ENCODE measurements at places on chromosomes 2 and 18.

DNA sequence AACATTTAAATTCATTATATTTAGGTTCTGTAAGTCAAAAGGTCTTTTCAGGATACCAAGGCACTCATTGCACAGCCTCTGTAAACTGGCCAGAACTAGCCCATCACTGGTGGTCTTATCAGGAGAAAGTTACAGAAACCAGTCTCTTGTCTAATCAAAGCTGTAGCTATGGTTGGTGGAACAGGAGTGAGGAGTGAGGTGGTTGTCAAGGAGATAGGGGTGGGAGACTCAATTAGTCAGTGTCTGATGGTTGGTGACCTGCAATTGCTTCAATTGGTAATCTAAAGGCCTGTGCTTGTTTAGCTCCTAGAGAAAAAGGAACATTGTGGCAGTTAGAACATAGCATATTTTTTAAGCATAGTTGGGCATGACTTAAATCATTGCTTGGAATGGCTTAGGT, 458.6 kb upstream of the CDH2 start:
- DNase-seq = no peak

DNA sequence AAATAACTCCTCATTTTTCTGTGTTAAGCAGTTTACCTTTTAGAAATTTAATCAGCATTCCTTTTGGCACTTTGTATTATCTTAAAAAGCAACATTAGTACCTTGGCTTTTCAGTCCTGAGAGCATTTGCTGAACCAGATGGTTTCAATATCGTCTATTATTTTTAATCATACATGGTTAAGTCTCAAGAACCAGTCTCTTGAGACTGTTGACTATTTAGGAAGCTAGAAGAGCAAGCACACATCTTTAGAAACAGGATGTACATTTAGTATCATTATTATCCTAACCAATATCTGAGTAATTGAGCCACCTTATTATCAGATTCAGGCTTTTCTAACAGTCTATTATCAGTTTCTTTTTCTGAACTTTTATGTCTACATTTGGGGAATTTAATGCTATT, 28.2 kb upstream of the ZEB2 start:
- no peak for DNase-seq

DNA sequence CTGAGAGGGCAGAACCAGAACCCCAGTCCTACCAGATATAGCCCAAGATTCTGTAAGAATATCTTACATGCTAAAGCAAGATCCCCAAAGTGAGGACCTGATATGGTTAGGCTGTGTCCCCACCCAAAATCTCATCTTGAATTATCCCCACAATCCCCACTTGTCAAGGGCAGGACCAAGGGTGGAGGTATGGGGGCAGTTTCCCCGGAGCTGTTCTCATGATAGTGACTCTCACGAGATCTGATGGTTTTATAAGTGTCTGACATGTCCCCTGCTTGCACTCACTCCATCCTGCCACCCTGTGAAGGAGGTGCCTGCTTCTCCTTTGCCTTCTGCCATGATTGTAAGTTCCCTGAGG, 19.9 kb downstream of the TTC32 start:
- no peak for DNase-seq

DNA sequence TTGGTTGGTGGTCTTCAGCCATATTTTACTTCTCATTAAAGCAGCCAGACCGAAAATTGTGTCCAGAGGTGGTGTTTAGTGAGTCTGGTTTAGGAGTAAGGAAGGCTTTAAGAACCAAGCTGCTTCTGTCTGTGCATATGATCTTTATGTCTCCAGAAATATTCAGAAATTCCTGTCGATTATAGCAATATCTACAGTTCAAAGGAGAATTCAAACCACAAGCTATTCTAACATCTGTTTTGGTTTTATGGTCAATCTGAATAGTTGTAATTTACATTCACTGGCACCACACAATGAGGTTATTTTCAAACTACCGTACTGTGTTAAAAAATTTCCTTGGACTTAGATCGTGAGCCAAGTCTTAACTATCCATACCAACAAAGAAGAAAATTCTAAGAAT, 11.3 kb downstream of the UPP2 start:
- DNase-seq = no peak

DNA sequence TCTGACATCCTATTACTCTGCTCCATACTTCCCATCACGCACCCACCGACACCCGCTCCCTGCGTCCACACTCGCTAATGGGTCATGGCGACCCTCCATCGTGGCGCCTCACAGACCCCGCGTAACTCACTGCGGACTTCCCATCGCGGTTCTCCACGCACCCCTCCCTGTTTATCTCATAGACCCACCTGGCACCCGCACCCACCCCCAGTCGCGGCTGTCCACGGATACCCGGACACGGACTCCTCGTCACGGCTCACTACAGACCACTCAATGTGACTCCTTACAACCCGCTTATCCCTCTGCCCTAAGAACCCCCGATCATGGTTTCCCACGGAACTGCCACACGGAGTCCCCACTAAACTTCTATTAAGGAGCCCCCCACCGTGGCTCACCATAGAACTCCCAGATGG, 458 bp downstream of the CXXC1 start:
- DNase-seq = no peak

GRCh38 chr18:55893948-55894347, 306.0 kb upstream of the TCF4 start:
- no peak for DNase-seq

DNA sequence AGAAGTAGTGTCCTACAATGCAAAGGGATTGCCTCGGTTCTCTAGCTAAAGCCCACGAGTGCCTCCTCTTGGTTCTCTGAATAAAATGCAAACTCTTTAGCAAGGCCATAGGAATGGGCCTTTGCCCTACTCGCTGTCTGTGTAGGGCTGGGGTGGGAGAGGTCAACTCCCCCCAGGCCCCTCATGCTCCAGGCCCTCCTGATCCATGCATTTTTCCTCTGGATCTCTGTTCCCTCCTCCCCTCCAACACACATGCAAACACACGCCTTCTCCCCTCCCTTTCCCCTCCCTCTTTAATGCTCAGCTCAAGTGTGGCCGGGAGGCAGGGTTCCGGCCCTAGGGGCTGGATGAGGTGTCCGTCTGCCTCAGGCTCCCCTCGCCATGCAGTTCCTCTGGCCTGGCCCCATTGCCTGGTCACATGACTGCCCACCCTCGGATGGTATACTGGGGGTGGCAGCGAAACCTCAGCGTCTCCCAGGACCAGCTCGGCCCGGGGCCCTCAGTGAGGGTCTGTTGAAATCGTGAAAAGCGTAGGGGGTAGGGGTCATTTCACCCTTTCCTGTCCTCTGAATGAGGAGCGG, 14.9 kb upstream of the KLF11 start:
- no peak for DNase-seq

- DNase-seq = no peak
Observed at GRCh38 chr2:168278424-168278888, 31.1 kb upstream of the STK39 start.

DNA sequence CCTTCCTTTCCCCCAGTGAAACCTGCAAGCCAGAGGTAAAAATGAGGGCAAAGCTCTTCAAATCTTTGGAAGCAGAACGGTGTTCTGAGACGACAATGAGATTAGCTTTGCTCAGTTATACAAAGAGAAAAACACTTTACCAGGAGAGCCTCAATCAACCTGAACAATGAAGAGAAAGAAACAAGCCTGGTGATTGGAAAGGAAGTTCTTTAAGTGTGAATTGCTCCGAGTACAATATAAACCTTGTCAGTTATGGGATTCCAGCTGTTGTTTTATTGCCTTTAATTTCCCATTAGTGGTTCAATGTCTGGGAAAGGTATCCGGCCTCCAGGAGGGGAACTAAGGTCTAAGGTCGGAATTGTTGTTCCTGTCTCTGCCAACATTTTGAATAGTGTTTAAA, 901.6 kb downstream of the EPHA4 start:
- DNase-seq = no peak

DNA sequence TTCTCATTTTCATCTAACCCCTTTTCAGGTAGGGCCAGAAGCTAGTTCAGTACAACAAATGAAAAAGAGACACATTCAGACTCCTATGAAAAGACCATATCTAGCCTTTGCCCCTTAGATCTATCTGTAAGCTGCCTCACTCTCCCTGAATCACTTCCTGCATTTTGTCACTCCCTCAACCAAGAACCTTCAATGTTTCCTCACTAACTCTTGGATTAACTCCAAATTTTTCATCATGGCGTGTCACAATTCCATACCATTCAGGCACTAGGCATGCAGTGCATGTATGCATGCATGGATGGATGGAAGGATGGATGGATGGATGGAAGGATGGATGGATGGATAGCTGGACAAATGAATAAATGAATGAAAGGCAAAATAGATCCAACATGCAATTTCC, 356.9 kb downstream of the TNS1 start:
- no peak for DNase-seq

DNA sequence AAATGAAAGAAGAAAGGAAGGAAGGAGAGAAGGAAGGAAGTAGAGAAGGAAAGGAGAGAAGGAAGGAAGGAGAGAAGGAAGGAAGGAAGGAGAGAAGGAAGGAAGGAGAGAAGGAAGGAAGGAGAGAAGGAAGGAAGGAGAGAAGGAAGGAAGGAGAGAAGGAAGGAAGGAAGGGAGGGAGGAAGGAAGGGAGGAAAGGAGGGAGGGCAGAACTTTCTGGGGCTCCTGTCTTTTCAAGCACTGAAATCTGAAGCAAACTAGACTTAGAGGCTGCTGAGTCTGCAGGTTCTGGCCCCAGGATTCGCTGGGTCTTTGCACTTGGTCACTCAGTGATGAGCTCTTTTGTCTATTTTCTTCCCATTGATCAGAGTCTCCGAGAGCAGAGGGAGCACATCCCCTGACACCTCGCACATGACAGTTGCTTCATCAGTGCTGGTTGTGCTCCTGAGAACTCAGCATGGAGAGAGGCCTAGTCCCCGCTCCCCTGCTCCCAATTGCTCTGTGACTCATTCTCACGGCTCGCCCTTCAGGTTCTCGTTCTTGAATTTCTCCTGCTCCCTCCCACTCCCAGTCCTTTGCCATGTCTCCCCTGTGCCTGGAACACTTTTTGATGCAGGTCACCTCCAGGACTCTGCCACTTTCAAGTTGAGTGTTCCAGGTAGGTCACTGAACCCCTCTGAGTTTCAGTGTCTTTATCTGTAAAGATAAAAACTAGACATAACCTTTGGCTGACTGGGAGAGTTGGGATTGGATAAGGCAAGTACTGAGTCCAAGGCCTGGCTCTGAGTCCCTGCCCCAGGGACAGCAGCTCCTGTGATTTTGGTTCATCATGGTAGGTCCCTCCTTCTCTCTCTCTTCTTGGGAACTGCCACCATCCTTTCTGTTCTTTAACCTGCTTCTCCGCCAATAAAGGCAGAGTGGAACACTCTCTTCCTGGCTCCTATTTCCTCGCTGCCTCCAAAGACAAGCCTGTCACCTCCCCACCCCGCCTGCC, 55.2 kb downstream of the TNP1 start:
- DNase-seq = no peak

- DNase-seq = no peak
Observed at GRCh38 chr2:10810202-10811161, 2.1 kb downstream of the PDIA6 start.

GRCh38 chr2:235343869-235344268, 150.0 kb upstream of the AGAP1 start:
- DNase-seq = no peak

- DNase-seq = no peak
Observed at GRCh38 chr2:216564611-216565010, 66.0 kb downstream of the RPL37A start.

GRCh38 chr2:204024503-204024902, 87.9 kb downstream of the ICOS start:
- no peak for DNase-seq

DNA sequence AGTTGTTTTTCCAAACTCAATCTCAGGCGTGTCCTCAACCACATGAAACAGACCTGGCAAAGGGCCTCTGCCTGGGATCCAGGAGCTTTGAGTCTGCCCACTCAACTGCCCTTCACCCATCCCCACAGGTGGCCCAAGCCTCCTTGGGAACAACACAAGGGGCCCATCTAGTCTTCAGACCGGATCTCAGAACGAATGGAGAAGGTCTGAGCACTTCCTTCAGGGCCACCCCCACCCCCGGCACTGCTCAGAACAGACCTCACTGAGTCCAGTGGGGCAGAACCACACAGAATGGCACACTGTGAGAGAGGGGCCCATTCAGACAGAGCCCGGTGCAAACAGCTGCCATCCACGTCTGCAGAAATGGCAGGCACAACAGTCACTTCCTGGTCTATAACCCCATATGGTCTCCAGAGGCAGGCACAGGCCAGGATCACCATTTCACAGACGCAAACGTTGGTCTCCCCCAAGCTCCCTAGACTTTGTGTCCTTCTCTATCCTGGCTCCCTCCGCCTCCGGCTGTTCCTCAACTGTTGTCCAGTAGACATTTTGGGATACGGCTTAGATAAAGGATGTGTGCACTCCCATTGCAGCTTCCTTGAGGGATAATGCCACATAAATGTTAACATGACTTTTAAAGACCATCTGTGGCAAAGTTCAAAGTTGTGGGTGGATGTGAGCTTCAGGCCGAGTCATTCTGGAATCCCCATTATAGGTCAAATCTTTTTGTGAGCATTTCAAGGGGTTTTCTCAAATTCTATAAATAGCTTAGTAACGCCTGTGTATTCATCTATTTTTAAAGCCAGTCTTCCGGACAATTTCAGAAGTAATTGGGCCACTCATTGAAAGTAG, 149.7 kb downstream of the SMAD7 start:
- DNase-seq = no peak

DNA sequence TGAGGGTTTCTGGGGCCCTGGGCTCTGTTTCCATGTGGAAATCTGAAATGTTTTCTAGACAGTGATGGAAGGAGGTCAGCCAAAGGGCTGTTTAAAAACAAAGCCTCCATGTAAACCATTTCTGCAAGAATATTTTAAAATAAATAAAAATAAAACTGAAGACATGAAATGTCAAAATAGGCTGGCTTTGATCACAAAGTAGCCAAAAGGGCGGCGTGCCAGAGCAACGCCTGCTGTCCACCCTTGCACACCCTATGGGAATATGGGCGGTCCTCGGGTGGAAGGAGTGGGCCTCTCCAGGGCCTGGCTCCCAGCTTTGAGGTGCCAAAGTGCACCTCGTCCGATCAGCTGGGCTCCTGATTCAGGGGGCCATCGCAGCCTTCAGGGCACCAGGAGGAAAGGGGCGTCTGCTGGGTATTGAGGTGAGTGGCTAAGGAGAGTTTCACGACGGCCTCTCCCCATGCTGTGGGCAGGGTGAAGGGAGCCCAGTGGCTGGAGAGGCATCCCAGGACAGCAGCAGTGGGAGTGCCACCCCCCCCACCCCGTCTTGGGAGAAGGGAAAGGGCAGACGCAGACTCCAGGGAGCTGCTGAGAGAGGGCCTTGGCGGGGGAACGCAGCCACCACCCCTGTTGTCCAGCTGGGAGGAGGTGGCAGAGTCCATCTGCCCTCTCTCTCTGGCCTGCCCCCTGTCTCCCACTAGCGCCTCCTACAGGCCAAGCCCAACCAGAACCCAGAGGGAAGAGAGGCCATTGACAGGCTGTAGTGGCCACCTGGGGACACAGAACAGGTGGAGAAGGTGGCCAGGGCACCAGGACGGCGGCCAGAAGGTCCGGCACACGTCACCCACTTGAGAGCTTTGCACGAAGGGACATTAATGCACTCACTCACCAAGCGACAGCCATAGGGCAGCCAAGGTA, 5.7 kb upstream of the ERFE start:
- DNase-seq = no peak

GRCh38 chr2:61469424-61470121, 1.3 kb downstream of the USP34 start:
- DNase-seq = no peak

- DNase-seq = no peak
Observed at GRCh38 chr2:200373231-200373630, 66.7 kb downstream of the SPATS2L start.

All from amniotic stem cell (primary cell).